ENCODE measurements at places on chromosomes 11 and 22.
A peak's percentile ranks its signal among the peaks of the same experiment; 100 is the strongest.

- no peak for DNase-seq
These were observed 30.2 kb downstream of the ATP6V1E1 start for GRCh38 chr22:17598318-17598717.

- peak; percentile 48 for DNase-seq
These were observed 36.2 kb downstream of the TBC1D22A start for GRCh38 chr22:46798366-46799350.

- DNase-seq: no peak
These were observed 2.0 kb downstream of the ANO3 start for GRCh38 chr11:26333906-26334305.

DNA sequence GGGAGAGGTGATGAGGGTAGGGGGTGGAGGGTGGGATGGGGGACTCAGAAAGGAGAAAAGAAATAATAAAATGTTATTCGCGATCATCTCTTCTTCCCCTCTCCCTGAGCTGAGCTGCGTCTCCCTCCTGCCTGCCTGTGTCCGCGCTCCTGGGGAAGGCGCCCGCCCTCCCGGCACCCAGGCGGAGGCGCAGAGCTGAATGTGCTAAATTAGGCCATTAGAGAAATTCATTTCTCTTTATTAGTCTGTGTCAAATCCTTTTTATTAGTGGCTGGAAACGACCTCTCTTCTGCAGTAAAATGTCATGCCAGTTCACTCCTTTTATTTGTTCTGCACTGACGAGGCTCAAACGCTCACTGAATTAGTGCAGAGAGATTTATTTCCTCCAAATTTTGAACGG lies 116.1 kb downstream of the FEZ1 start:
- DNase-seq: no peak

DNA sequence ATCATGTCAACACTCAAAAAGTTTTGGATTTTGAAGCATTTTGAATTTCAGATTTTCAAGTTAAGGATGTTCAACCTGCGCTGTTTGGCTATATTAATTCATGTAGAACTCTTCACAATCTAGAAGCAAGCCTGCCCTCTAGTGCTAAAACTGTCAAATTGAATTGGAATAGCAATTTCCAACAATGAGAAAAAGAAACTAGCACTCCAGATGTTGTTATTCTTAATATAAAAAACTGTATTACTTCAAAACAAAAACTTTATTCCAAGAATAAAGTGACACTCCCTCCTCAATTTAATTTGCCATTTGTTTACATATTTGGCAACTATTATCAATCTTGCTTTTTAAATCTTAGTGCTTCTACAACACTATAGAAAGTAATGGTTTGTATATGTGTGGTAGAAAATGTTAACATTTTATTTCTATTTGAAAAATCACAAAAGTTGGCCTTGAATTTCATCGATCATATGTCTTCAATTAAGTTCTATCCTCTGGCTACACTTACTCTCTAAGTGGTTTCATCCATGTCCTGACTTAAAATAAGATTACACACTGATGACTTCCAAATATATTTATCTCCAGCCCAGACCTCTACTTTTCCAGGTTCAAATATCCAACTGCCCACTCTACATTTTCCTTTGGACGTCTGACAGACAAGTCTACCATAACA lies 36.6 kb downstream of the DCUN1D5 start:
- DNase-seq: no peak

DNA sequence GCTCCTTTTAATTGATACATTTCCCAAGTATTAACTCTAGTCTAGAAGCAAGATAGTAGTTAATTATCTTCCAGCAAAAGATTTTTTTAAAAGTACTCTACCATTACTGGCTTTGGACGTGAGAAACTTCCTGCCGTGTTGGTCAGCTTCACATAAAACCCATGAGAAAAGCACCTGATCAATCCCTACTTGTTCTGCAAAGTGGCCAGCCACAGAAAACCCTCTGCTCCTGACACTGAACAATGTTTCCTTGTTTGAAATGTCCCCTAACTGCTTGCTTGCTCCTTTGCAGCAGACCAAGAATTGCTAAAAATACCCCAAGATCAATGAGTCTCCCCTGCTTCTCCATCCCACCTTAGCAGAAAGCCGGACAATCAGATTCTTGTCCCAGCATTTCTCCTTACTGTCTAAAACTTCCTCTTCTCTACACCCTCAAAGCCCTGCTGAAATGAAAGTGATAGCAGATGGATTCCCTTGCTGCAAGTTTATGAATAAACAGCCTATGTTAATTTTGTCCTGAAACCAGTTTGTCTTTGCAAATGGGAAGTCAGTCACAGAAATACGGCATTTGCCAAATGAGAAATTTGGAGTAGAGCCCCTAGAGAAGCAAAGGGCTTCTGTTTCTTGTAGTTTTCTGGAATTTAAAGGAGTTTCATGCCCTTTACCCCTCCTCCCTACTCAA lies 207.1 kb upstream of the ARHGAP20 start:
- no peak for DNase-seq

- DNase-seq: no peak
These were observed 253.1 kb downstream of the TTC28 start for GRCh38 chr22:28426346-28427132.

DNA sequence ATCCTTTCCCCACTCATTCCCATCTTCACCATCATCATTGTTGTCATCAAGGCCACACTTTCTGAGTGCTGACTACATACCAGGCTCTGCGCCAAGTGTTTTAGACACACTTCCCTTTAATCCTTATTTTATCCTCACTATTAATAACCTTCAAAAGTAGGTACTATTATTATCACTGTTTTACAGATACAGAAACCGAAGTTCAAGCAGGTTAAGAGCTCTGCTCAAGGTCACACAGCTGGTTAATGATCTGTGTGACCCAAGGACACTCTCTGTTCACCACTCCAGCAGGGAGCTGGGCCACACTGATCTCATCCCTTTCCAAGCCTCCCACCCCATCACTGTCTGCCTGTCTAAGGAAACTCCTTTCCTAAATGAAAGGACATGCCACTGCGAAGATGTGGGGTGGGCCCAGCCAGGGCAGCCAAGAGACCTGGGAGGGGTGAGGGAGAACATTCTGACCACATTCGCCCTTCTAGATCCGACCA lies 17.2 kb upstream of the TSKU start:
- DNase-seq: no peak

- DNase-seq: no peak
These were observed 44.8 kb downstream of the GAS2 start for GRCh38 chr11:22711071-22711770.

- DNase-seq: no peak
These were observed 1.2 kb downstream of the MAPK8IP2 start for GRCh38 chr22:50601669-50602337.

All from stimulated activated naive CD4-positive, alpha-beta T cell (primary cell).